ENCODE measurements at places on chromosomes 3 and 15.
A peak's percentile ranks its signal among the peaks of the same experiment; 100 is the strongest.

DNA sequence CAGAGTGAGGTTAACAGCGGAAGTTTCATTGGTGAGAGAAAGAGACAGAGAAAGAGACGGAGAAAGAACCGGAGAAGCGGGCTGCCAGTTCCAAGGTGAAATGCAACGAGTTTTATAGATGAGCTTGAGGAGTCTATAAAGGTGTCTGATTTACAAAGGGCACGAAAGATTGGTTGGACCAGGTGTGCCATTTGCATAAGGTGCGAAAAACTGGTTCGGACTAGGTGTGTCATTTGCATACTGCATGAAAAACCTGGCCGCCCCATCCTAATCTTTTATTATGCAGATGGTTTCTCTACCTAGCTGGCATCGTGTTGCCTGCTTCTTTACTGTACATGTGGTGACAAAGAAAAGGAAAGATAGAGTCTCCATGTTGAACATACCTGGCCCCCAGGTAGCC is 253.8 kb upstream of the IGF1R start:
- no peak for DNase-seq

- DNase-seq, result no peak
These were observed 65.6 kb downstream of the MAP4 start for GRCh38 chr3:47950453-47951169.

GRCh38 chr15:47689660-47690059 is 27.6 kb upstream of the SEMA6D start:
- DNase-seq, result no peak

DNA sequence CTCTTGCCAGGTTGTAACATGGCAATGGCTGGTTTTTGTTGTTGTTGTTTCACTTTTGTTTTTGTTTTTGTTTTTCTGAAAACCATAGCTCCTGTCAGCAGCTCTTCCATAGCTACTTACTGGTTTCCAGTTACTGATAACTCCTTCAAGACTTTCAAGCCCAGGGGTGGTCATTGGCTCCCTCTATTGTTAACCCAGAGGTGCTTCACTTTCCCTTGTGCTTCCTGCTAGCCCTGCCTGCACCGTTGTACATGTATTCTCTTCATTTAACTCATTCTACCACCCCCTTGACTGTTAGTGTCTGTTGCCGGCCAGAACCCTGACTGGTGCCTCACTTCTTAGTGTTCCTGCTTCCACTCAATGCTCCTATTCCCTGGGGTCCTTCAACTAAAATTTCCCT is 4.2 kb upstream of the TRAT1 start:
- peak; percentile 28 for DNase-seq

DNA sequence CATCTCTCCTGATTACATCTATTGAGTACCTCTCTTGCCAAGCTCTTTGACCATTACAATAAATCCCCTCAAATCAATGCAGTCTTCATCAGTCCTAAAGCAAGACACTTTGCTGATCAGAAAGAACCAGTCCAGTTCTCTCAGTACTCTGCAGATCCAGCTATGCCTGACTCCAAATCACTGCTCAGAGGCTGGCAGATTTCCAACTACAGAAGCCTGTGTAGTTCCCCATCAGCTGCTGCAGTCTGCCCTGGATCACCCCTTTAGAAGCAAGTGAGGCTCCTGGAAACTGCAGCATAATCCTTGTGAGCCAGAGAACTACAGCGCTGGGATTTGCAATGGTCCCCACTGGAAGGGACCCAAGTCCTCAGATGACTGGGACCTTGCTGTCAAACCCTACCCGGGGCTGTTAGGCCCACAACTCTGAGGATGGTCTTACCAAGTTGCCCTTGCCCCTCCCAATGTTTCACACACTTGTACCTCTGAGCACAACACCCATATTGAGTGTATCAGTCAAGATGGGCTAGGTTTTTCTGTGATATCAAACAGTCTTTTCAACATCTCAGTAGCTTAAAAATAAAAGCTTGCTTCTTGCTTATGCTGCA is 81.9 kb upstream of the TOPAZ1 start:
- no peak for DNase-seq

DNA sequence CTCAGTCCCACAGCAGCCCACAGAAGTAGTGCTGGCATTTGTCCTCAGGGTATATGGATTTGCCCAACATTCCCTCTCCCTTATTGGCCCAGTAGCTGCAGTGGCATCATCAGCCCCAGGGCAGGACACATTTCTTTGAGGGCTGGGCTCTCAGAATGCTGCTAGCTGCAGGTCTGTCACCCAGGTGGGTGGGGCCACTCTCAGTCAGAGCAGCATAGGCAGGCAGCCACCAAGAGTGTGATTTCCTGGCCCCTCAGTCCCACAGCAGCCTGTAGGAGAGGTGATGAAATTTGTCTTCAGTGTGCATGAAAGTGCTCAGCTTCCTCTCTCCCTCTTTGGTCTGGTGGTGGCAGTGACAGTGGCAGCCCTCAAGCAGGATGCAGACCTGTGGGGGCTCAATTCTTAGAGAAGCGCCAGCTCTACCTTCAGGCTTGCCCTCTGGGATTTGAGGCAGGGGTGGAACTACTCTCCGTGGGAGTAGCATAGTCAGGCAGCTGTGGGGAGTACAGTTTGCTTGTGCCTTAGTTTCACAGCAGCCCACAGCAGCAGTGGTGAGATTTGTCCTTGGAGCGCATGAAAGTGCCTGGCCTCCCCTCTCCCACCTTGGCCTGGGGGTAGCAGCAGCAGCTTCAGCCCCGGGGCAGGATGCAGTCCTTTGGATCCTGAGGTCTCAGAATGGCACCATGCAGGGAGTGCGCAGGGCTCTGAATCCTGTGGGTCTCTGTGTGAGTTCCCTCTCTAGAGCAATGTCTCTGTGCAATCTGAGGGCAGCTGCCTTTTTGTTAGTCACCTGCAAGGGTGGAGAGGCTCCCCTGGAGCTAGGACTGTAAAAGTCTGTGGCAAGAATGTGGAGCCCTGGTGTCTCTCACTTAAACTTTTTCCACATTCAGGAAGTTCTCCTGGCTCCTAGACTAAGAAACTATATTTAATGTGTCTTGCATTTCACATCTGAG is 1229.1 kb downstream of the ROBO2 start:
- no peak for DNase-seq
